ENCODE measurements at places on chromosomes 1 and 21.

DNA sequence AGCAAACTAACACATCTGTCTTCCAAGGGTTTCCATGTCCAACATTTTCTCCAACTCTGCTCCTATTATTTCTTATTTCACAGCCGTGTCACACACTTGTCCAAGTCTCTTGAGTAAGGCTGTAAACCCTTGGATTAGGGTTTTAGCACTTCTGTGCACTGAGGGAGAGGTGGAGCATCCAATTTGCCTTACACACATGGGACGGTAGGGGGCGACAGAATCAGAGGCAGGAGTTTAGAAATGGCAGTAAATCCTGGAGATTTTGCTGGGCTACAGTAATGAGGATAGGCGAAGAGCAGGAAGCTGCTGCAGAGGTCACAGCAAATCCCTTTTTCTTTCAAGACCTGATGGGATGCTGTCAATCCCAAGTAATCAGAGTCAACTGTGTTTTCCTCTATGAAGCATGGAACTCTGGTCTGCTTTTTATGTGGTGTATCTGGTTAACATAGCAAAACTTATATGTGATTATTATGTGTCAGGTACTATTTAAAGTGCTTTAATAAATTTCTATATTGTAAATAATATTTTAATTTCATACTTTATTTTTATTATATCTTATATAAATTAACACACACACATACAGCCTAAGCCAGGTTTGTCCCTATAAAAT lies 15.4 kb upstream of the LCE5A start:
- DNase-seq: peak; percentile 64

DNA sequence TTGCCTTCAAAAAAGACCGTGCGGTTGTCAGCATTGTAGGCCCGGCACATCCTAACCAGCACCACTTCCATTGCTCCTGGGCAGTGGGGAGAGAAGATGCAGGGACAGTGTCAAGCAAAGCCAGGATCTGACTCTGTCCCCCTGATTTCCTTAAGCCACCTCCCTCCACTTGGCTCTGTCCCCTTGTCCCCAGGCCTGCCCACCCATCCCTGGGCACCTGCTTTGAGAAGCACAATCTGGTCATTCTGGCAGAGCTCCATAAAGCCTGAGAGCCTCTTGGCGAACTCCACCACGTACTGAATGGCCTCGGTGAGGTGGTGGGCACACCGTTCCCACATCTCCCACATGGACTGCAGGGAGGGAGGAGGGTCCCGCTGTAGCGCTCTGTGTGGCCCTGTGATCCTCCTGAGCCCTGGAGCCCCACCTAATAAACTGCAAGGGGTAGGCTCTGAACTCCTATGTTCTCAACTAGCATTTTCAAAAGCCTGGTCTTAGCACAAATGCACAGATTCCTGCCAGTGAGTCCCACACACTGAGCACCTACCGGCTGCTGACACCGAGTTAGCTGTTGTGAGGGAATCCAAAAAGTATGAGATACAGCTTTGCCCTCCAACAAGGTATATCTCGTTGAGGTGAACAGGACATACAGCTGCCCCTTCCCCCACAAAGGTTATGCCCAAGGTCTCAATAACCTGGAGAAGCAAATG lies 8.2 kb upstream of the LINGO4 start:
- no peak for DNase-seq

DNA sequence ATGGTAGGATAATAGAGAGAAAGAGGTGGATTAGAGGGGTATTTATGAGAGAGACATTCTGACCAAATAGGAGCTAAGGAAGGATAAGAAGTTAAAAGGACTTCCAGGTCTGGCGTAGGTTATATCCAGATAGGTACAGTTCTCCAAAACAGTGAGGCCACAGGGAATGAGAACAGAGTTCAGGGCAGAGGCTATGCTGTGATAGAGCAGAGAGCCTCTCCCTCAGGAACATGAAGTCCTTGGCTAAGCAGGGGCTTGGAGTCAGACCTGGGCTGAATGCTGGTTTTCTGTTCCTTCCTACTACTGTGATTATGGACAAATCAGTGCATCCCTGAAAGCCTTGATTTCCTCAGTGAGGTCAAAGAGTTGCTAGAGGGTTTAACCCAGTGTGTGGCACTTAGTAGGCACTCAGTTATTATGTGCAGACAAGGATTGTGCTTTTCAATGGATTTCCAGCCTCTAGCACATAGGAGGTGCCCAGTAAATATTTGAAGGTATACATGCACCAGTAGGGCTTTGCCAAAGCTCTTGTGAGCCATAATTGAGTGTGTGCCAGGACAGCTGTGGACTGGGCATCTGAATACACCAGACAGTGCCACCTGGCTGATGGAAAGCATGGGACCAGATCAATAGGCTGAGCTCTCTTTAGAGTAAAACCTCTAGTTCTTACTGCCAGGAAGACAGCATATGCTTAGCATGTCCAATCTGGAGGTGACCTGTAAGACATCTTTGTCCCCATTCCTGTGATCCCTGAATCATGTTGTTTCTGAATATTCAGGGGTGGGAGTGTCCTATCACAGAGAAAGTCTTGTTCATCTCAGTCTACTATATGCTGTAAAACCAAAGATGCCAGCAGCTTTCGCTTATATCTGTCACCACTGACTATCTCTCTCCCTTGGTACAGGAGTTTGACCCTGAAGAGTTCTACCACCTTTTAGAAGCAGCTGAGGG lies 111.1 kb downstream of the PIK3R3 start:
- no peak for DNase-seq

DNA sequence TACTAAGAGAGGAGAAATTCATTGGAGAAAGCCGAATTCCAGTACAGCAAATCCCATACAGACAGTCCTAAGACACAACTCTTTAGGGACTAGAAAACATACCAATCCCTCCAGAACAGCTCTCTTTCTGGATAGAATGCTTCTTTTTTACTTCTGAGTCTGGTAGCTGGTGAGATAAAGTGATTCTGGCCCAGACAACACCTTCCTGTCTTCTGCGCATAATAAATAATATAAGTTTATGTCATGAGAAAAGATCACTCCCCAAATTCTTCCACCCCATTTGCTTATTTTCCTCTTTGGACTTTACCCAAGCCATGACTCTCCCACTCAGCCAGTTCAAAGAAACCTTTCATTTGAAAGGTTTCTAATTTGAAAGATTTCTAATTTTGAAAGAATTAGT lies 98.4 kb downstream of the EDEM3 start:
- DNase-seq: no peak

DNA sequence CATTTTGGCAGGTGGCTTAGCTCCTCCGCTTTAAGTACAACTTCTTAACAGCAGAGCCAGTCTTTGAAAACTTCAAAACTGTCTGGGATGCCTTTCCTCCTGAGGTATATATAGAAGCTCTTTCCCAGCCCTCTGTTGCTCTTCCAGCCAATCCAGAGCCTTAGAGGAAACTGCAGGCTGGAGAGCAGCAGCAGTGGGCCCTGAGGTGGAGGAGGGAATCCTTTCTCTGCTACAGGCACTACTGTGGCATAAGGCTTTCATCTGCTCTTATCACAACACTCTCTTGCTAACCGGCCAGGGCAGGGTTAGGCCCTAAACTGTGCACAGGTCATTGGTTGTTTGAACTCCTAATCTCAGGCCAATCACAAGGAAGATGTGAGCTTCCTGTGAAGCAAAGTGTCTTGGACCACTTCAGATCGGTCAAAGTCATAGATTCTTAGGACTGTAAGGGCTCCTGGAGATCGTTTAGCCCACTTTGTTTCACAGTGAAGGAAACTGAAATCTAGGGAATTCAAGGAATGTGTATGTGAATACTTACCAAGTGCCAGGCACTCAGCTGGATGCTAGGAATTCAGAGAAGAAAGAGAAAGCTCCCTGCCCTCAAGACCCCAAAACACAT lies at the start of gene RGS5:
Gene RGS5 (minus strand): TSS at position 84 of the 619 bp plus-strand sequence. CDS start 81 bp downstream, at position 3.
- no peak for DNase-seq

DNA sequence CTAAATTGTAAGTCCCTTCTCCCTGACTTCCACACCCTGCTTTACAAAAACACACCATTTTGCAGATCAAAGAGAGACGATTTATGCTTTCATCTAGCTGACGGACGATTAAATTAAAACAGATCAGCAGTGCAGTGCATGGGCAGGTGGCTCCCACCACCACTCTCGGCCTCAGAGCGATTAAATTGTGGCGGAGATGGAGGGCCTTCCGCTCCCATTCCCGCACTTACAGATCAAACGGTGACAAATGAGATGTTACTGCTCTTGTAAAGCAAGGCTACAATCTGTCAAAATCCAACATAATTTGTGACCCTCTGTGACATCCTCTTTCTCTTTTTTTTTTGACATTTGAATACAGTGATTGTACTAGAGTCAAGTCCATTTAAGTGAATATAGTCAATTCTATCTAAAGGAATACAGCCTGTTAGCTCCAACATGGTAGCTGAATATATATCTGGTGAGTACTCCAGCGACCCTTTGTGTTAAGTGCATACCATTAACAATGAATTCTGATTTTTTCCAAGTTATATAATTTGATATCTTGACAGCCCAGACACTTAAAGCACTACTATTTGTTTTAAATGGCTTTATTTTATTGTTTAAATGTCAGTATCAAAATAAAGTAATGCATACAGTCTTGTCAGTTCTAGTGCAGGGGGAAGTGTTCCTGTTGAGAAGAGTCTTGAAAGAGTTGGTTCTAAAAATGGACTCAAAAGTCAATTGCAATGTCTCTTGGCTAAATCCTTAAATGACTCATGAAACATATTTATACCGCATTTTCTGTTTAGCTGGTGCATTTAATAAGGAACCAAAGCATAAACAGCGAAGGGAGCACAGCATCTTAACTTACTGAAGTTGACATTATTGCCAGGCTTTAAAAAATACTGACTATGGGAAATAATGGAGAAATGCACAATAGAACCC lies 109.0 kb downstream of the ESRRG start:
- no peak for DNase-seq

- DNase-seq: no peak
Measured at GRCh38 chr1:66168467-66168887, 365.5 kb upstream of the SGIP1 start.

DNA sequence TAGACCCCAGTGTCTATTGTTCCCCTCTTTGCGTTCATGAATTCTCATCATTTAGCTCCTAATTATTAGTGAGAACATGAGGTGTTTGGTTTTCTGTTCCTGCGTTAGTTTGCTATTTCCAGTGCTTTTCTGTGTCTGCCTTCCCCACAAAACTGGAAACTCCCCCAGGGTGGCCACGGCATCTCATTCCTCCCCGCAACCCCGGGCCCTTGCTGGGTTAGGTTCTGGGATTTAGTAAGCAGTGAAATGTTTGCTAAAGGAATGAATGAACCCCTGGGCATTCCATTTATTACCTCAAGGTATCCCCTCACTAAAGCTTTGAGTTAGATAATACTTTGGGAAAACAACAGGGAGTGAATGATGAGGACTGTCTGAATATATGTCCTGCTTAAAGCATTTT lies 142.9 kb downstream of the GLUL start:
- DNase-seq: peak; percentile 67

DNA sequence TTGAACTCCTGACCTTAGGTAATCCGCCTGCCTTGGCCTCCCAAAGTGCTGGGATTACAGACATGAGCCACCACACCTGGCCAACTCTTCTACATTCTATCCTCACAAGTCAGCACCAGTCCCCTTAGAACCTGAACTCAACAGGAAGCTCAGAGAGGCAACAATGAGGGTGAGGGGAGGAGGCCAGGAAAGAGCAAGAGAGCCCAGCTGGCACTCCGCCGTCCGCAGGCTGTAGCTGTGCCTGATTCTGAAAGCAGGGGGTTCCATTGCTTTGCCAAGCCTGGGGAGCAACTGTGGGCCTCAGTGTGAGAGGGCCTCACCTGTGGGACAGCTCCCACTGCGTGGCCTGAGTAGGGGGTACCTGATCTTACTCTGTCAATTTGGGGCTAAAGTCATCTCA lies 18.7 kb downstream of the STK40 start:
- no peak for DNase-seq

DNA sequence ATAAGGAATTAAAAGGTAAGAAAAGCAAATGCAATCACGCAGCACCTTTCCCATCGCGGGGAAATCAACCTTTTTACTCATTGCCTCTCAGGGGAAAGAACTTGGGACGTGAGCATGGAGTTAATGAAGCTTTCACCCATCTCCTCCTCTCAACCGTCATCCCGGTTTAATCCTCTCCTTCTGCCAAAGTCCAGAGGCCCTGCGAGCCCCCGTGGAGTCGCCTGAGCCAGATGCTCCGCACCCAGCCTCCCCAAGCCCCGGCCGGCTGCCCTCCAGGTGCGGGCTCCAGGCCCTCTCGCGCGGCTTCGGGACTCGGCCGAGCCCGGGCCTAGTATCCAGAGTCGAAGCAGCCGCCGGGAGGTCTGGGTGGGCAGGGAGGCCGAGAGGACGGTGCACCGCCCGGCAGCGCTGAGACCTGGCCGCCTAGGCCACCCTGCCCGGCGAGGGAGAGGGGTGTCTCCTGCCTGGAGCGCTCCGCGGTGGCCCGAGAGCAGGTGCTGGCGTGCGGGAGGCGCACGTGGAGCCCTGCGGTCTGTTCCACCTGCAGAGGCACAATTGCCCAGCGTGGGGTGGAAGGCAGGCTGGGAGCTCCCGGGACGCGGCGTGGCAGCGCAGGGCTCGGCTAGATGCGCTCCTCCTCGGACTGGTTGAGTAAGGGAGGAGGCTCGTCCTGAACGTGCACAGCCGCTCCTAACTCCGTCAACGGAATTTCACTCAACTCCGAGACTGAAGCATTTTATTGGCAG lies 218.5 kb downstream of the SDCCAG8 start:
- DNase-seq: no peak

- DNase-seq: no peak
Measured at GRCh38 chr1:30060738-30061137, 662.6 kb downstream of the MATN1 start.

DNA sequence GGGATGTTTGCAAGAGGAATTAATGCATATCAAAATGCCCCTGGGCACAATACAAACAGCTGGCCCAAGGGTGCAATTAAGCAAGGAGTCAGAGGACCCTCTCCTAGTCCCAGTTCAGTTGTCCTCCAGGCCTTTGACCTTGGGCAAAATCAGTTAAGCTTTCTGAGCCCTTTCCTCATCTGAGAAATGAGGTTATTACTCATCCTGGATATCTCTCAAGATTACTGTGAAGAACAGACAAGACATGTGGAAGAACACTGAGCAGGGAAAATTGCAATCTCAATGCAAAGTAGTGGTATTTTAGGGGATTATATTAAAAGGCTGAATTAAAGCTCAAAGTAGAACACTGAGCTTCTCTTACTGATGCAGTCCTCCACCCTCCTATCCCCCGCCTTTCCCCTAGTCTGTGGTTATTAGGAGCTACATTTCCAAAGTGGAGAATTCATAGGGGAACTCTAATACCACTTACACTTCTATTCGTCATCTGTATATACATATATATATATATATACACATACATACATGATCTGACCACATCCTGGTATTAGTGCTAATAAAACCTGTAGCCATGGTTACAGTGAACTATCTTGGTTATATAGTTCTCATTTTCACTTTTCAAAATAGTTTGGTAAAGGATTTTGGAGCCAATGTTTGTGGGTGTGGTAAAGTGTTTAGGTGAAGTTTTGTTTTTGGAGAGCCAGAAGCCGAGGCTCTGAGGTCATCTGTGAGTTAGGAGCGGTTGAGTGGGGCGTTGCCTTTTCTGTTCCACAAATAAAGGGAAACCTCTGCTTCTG lies 18.1 kb downstream of the KIAA0040 start:
- no peak for DNase-seq

GRCh38 chr1:156797212-156797871 lies 19.3 kb downstream of the SH2D2A start:
- peak; percentile 68 for DNase-seq
